ENCODE measurements at places on chromosomes 5 and 9. TPM values are rescaled to one million over a fixed set of nuclear protein-coding genes. Genes with fewer than 3 reads are reported as not detected.

DNA sequence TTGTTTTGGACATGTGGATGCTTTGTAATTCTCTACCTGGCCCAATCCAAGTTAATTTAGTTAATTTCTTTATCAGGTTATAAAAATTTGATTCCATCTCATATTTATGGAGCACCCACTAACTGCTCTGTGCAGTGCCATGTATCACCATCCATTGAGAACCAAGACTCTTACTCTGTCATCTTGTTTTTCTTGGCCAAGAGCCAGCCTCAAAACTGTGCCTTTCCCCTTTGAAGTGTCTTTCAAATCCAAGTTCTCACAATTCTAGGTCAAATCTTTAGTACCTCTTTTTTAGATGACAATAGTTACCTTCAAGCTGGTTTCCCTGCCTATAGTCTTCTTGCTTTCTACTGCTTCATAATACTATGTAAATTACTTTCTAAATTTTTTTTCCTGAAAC lies 3.2 kb downstream of the COMMD10 start:
- no peak for DNase-seq
- no peaks in the 10 kb centered on the region for H3K36me3 ChIP-seq
- no peak overlapping the region for H3K4me3 ChIP-seq
- H3K27me3 ChIP-seq: no peaks in the 10 kb centered on the region
- no peak overlapping the region for H3K27ac ChIP-seq
- H3K4me1 ChIP-seq: peaks cover 12% of the 10 kb centered on the region

GRCh38 chr5:105836887-105837286 lies 1833.8 kb downstream of the EFNA5 start:
- no peak for DNase-seq
- no peak overlapping the region for H3K27ac ChIP-seq
- no peaks in the 10 kb centered on the region for H3K4me1 ChIP-seq
- H3K4me3 ChIP-seq: no peak overlapping the region
- no peaks in the 10 kb centered on the region for H3K36me3 ChIP-seq

- H3K27ac ChIP-seq: peak within 1 kb of the TSS; percentile 99
- peak; percentile 63 for DNase-seq
- no peaks in the 10 kb centered on the region for H3K27me3 ChIP-seq
- H3K4me1 ChIP-seq: peaks cover 27% of the 10 kb centered on the region
Measured at GRCh38 chr5:154755361-154756008, at the start of gene LARP1. Gene LARP1 (plus strand): TSS chr5:154755377. CDS start chr5:154755758, 381 bp downstream.

DNA sequence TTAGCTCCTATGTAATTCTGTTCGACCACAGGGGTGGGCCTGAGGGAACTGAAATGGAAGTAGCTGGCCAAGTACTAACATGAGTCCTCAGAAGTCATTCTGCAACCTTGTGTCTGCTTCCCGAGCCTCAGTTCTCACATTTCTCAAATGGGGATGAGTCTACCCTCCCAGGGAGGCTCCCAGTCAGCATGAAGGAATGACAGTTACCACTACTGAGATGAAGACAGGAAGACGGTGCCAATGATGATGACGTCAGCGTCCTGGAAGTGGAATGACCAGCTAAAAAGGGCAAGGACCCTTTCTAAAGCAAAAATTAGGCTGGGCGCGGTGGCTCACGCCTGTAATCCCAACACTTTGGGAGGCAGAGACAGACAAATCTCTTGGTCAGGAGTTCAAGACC lies 6.8 kb downstream of the PIP5KL1 start:
- no peaks in the 10 kb centered on the region for H3K36me3 ChIP-seq
- no peak for DNase-seq
- H3K27ac ChIP-seq: no peak overlapping the region
- H3K27me3 ChIP-seq: no peaks in the 10 kb centered on the region

IL17B gene
- total RNA-seq: 4.7 TPM

GNA14 gene
- total RNA-seq: 4.3 TPM

- no peaks in the 10 kb centered on the region for H3K36me3 ChIP-seq
- H3K4me1 ChIP-seq: no peaks in the 10 kb centered on the region
- H3K27me3 ChIP-seq: no peaks in the 10 kb centered on the region
- no peak for DNase-seq
- no peak overlapping the region for H3K27ac ChIP-seq
- no peak overlapping the region for H3K4me3 ChIP-seq
Measured at GRCh38 chr9:115756736-115757135, 396.9 kb upstream of the PAPPA start.

ZMAT2 gene
- total RNA-seq: 30.2 TPM

DNA sequence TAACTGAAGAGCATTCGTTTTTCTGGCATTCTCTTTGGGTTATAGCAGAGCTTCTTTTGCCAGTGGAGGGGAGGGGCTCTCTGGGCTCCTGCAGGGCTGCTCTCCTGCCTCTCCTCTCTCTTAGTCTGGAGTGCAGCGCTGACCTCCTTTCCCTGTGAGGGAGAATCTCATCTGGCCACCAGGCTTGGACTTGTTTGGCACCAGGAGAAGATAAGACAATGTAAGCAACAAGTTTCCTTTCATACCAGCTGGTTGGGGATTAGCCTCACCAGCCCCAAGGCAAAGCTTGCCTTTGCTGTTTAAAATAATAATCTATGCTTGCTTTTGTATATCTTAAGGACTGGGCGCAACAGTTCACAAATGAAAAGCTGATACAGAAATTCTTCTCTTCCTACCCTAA lies 196.4 kb downstream of the TLE4 start:
- H3K4me3 ChIP-seq: no peak overlapping the region
- no peak overlapping the region for H3K27ac ChIP-seq
- no peaks in the 10 kb centered on the region for H3K36me3 ChIP-seq
- H3K4me1 ChIP-seq: no peaks in the 10 kb centered on the region
- H3K27me3 ChIP-seq: no peaks in the 10 kb centered on the region

DNA sequence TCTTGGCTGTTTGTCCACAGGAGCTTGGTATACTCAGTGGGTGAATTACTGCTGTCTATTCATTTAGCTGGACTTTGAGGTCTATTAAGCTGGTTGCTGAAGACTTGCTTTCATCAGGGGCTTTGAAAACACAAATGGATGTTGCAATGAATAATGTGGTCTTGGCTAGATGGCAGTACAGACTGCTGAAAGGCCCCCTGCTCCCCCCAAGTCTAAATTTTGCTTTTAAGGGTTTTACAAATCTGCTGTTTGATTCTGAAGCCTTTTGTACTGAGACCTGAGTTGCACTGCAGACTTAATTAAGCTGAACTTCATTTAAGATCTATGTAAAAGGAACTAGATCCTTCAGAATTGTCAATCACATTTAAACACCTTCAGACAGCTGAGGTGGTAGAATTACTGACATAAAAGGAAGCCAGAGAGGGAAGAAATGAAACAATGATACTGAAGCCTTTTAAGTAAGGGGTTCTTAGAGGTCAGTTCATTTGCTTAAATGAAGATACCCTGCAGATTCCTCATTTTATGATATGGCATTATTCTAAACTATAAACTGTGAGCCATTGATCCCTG lies 37.3 kb downstream of the KCTD16 start:
- H3K27me3 ChIP-seq: no peaks in the 10 kb centered on the region
- H3K4me3 ChIP-seq: no peak overlapping the region
- no peaks in the 10 kb centered on the region for H3K36me3 ChIP-seq
- DNase-seq: no peak
- no peak overlapping the region for H3K27ac ChIP-seq

GRCh38 chr5:9533096-9533495 lies 12.8 kb downstream of the SEMA5A start:
- H3K27ac ChIP-seq: no peak overlapping the region
- DNase-seq: no peak
- no peak overlapping the region for H3K4me3 ChIP-seq
- no peaks in the 10 kb centered on the region for H3K4me1 ChIP-seq
- H3K36me3 ChIP-seq: no peaks in the 10 kb centered on the region

IGIP gene
- 11.1 TPM for total RNA-seq
